CD4-positive, alpha-beta T cell (primary cell): ENCODE measurements at places on chromosomes 6 and 20.

- no peak for DNase-seq
- no peaks in the 10 kb centered on the region for H3K4me1 ChIP-seq
- H3K36me3 ChIP-seq, result no peaks in the 10 kb centered on the region
- H3K27ac ChIP-seq, result no peak overlapping the region
These were observed 80.0 kb upstream of the NNAT start for GRCh38 chr20:37441023-37441422.

GRCh38 chr6:79246891-79247290, 12.4 kb upstream of the HMGN3 start:
- no peak overlapping the region for H3K4me3 ChIP-seq
- no peaks in the 10 kb centered on the region for H3K36me3 ChIP-seq
- H3K27ac ChIP-seq, result no peak overlapping the region
- H3K4me1 ChIP-seq, result no peaks in the 10 kb centered on the region
- no peak for DNase-seq
- H3K27me3 ChIP-seq, result no peaks in the 10 kb centered on the region

GRCh38 chr20:23534801-23535593, 33.3 kb downstream of the CST9L start:
- no peaks in the 10 kb centered on the region for H3K27me3 ChIP-seq
- DNase-seq, result no peak
- no peak overlapping the region for H3K27ac ChIP-seq
- H3K4me1 ChIP-seq, result no peaks in the 10 kb centered on the region
- H3K4me3 ChIP-seq, result no peak overlapping the region
- H3K36me3 ChIP-seq, result no peaks in the 10 kb centered on the region

DNA sequence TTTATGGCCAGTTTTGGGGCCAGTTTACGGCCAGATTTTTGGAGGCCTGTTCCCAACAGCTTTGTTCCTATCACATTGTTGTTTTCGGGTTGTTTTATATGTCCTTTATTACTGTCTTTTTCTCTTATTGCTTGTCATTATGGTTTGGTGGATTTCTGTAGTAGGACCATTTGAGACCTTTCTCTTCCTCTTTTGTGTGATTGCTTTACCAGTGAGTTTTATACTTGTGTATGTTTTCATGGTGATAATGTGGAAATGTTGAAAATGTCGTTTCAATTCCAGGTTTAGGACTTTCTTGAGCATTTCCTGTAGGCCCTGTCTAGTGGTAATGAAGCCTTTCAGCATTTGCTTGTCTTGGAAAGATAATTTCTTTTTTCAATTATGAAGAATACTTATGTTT, 17.8 kb downstream of the HLA-B start:
- no peaks in the 10 kb centered on the region for H3K27me3 ChIP-seq
- no peak overlapping the region for H3K4me3 ChIP-seq
- DNase-seq, result no peak
- no peaks in the 10 kb centered on the region for H3K4me1 ChIP-seq
- H3K36me3 ChIP-seq, result no peaks in the 10 kb centered on the region
